ENCODE measurements at places on chromosomes 13 and 19. TPM values are rescaled to one million over a fixed set of nuclear protein-coding genes. Genes with fewer than 3 reads are reported as not detected.

The STARD13 gene
- polyA plus RNA-seq: 22.0 TPM

The ADAT3 gene
- polyA plus RNA-seq: 0.42 TPM

The OR10H1 gene
- polyA plus RNA-seq: not detected

The KIR2DL1 gene
- not detected for polyA plus RNA-seq

The KLHL1 gene
- polyA plus RNA-seq: not detected

The ZNF709 gene
- polyA plus RNA-seq: 1.5 TPM

The SACS gene
- polyA plus RNA-seq: 41.9 TPM

DNA sequence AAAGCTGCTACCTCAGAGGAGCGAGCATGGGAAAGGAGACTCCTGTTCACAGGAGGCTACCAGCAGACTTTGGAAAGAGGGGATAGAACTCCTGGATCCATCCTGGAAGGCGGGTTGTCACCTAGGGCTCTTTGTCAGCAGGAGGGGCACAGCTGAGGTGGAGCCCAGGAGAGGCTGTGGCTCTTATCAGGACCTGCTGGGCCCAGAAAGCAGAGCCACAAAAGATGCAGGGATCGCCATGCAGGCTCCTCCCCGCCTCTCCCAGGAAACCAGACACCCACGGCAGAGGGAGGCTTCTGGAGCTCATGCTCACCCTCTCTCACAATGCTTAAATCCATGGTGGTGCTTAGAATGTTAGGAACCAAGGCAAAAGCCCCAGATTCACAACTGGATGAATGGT lies 994.2 kb downstream of the UQCRFS1 start:
- no peak for DNase-seq

- DNase-seq: no peak
These were observed 3.5 kb downstream of the MAP4K1 start for GRCh38 chr19:38614289-38614688.

- no peak for DNase-seq
These were observed 857.8 kb downstream of the GPC5 start for GRCh38 chr13:92256211-92256610.

DNA sequence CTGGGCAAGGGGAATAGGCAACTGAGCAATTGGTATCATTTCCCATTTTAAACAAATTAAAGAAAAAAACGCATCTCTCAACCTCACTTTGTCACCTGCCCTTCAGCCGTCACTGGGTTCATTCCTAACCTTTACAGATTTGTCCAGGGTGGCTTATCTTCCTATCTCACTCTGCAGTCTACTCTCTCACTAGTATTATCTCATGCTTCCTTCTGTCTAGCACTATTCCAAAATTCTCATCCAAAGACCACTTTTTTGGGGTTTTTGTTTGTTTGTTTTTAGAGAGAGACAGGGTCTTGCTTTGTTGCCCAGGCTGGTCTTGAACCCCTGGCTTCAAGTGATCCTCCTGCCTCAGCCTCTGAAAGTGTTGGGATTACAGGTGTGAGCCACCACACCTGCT lies 26.7 kb upstream of the MPHOSPH8 start:
- DNase-seq: no peak

GRCh38 chr19:2083174-2083854 lies 12.8 kb downstream of the MOB3A start:
- DNase-seq: no peak

DNA sequence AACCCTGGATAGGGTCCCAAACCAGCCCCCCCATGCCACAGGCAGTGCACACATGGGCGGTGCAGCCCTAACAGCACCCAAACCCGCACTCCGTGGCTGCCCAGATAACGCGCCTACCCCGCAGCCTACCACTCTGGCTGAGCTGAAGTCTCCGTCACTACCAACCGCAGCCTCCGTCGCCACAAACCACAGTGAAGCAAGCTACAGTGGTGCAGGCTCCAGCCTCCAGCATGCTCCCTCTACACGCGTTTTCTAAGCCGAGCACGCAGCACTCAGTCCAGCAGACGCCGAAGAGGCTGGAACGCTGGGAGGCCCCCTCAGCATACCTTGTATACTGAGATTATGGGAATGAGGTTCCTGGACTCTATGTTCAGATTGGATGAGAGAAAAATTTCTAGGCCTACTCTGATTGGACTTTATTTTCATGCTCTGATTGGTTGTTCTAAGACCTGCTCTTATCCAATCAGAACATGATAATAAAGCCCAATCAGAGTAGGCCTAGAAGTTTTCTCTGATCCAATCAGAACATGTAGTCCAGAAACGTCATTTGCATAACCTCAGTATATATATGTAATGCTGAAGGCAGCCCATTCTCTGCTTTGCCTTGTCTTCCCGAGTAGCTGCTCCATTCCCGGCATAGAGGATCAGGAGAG lies 56.7 kb upstream of the C1QTNF9B start:
- no peak for DNase-seq

- peak; percentile 19 for DNase-seq
These were observed 41.4 kb downstream of the DEDD2 start for GRCh38 chr19:42175952-42176648.

GRCh38 chr19:20863176-20863575 lies 59.9 kb upstream of the ZNF85 start:
- no peak for DNase-seq

GRCh38 chr13:40270726-40271125 lies 395.7 kb downstream of the FOXO1 start:
- DNase-seq: no peak

DNA sequence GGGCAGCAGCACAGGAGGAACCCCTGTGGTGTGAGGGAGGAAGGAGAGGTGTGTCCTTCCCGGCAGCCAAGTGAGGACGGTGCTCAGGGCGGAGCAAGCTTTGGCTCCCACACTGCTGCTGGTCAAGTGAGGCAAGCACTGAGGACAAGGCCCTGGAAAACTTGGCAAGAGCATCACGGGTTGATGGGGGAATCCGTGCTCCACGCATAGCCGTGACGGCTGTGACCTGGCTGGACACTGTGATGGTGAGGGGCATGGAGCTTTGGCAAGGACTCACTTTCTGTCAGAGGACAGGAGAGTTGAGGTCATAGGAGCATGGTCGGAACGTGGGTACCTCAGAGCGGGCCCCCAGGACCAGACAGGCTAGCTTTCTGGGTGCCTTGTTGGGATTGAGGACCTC lies 29.0 kb upstream of the SLC15A1 start:
- no peak for DNase-seq

DNA sequence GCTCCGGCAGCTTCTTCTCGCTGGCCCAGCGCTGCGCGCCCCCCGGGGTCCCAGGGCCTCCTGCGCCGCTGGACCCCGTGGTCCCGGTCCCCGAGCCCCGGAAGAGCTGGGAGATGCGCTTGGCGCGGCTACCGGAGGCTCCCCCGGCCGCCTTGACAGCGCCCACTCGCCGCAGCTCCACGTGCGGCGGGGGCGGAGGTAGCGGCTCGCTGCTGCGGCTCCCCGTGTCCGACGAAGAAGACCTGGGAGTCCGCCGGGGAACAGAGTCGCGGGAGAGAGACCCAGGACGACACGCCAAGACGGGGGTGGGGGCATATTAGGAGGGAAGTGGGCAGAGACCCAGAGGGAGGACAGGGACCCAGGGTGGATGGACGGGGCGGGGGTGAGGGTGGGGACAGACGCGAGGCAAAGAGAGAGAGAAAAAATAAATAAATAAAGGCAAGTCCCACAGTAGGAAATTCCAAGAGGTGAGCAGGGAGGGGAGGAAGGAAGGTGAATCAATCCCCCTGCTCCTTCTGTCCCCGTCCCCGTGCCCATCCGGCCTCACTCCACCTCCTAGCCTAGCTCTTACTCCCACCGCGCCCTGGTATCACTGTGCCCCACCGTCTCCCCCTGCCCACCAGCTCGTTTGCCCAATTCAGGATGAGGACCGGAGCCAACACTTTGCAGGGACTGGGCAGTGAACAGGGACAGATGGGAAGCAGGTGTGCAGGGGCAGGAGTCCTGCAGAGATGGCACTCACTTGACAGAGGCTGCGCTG lies 826 bp downstream of the RASIP1 start:
- DNase-seq: no peak

GRCh38 chr19:1745589-1746031 lies 7.7 kb upstream of the ONECUT3 start:
- no peak for DNase-seq

GRCh38 chr13:72637561-72637960 lies 89.9 kb downstream of the MZT1 start:
- DNase-seq: no peak

DNA sequence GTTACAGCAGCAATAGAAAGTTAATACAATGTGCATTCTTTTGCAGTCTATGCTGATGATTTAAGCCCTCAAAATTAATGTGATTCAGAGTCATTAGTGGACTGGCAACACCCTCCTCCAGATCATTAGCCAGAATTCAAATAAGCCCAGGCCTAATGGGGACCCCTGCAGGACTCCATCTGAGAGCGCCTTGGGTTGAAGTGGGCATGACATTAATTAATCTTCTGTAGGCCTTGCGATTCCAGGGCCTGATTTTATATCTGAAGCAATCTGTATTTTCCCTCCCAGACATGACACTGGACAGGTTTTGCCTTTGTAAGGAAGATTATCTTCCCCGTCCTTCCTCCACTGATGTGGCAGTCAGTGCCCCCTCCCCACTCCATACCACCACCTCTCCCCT lies 442.9 kb downstream of the FOXO1 start:
- DNase-seq: no peak

DNA sequence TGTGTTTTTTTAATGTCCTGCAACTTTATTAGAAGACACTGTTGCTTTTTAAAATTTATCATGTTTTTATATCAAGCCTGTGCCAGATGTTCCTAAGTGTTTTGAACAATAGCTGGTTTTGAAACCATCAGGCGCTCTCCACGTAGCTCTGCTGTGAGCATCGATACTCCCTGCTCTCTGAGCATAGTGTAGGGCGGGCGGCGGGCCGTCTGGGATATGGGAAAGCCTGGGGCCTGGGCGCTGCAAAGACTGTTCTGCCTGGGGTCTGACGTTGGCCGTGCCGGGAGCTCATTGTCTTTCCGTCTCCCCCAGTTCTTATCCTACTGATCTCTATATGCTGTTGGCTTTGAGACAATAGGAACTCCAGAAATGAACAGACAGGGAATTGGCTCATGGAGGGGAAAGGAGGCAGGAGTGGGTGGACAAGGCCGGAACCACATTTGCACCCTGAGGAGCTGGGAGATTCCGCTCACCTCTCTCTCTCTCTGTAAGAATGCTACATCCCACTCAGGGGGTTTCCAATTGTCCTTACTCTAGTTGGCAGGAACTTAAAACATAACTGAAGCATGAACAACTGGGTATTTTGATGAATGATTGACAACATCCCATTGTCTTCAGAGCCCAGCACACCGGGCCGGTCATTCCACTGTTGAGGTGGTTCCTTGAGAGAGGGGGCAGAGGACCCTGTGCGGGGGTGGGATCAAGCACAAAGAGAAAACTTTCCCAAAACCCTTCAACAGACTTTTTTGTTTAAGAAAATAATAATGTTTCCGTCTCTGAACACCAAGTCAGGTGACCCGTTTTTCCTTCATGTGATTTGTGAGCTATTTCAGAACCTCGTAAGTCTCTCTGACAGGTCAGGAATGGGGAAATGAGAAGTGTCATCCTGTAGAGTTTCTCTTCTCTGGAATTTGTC lies 64.7 kb downstream of the COL4A2 start:
- DNase-seq: peak; percentile 65

DNA sequence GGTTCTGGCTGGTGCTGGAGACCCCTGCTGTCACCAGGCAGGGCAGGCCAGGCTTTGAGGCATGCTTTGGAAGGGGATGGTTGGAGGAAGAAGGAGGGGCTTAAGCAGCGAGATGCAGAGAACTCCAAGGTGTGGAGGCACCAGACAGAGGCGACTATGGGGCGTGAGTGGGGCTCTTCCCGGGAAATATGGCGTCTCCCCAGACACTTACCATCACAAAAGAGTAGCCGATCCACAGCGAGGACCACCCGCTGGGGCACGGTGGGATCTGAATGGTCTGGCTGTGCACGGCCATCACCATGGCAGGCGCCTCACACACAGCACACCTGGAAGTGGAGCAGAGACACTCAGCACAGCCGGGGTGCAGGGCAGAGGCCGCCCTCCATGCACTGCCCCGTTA lies 151.9 kb downstream of the COL4A1 start:
- no peak for DNase-seq

- DNase-seq: peak; percentile 6
These were observed 393.5 kb downstream of the KLF12 start for GRCh38 chr13:73740666-73741065.

DNA sequence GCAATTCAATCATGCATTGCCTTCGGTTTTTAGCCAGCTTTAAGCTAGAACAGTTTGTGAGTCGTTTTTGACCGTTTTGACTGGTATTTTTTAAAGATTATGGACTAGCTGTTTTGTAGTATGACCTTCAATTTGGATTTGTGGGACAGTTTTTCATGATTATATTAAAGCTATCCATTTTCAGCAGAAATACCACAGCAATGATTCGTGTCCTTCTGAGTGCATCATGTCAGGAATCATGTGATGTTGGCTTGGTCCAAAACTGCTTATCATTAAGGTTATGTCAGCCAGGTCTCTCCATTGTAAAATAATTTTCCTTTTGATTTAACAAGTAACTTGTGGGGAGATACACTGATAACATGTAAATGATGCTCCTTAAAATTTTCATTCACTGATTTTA lies 229.0 kb downstream of the POSTN start:
- DNase-seq: peak; percentile 33

- peak; percentile 12 for DNase-seq
These were observed 251.1 kb downstream of the EFNB2 start for GRCh38 chr13:106284358-106284757.

- DNase-seq: no peak
These were observed 2203.6 kb downstream of the PCDH9 start for GRCh38 chr13:65026505-65026904.

- no peak for DNase-seq
These were observed 8.8 kb downstream of the ERCC5 start for GRCh38 chr13:102854675-102855074.

GRCh38 chr19:16527334-16527935 lies 14.8 kb downstream of the CHERP start:
- DNase-seq: no peak

DNA sequence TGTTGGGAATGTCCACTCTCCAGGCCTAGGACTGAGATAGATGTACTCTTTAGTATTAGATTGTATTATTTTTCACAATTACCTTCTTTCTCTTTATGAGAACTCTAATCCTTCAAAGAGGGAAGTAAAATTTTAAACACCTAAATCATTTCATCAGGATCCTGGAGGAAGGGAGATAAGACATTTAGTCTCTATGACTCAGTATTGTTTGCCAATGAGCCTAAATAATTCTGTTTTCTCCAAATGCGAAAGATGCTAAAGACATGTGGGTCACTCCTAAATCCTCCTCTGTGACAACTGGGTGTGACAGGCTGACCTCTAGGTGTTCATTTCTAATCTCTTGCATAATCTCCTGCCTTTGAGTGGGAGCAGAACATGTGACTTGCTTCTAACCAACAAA lies 1736.6 kb upstream of the MIR17HG start:
- no peak for DNase-seq

DNA sequence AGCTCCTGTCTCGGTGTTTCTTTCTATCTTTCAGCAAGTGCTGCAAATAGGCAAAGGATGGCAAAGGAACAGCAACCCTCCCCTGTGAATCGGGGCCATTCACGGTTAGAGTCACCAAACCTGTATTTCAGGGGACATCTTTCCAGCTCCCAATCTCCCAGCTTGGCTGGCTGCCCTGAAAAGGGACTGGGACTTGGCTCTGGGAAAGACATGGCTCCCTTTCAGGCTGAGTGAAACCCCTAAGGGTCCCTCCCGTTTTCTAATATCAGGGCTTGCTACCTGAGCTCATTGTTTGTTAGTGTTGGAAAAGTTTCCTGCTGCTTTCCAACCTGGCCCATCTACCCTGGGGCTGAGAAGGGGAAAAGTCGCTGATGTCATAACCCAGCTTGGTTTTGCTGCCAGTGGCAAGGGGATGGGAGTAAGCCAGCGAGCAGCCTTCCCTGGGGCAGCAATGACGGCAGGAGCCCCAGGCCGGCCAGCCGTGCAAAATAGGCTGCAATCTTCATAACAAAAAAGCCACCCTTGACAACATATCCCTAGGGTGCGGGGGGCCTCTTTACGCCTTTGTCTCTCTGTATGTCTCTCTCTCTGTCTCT lies 29.9 kb downstream of the SERP2 start:
- DNase-seq: no peak
